ENCODE measurements at places on chromosomes 16 and 17.

GRCh38 chr17:752620-753219 lies 656 bp upstream of the GEMIN4 start:
- peak; percentile 85 for DNase-seq

DNA sequence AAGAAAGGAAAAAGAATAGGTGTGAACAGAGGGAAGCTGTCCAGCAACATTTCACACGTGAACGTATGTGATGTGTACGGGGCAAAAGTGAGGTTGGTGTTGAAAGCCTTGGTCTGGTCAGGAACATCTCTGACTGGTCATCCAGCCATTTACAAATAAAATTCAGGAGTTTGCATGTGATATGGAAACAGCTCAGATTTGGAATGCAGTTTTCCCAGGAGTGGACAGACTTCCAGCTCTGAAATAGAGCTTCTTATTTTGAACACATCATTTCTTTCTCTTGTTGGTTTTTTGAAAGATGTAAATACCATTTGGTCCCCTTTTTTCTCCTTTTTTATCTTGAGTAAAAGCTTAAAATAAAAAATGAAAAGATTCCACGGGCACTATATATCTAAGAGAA lies 566.2 kb upstream of the ZFHX3 start:
- DNase-seq, result no peak

- peak; percentile 68 for DNase-seq
These were observed 99.6 kb downstream of the SOCS1 start for GRCh38 chr16:11156401-11156800.

GRCh38 chr17:75896415-75897159 lies at the start of gene TRIM65:
TRIM65 (minus strand) TSS chr17:75896951; CDS start chr17:75896937, 14 bp downstream.
- DNase-seq, result peak; percentile 92

DNA sequence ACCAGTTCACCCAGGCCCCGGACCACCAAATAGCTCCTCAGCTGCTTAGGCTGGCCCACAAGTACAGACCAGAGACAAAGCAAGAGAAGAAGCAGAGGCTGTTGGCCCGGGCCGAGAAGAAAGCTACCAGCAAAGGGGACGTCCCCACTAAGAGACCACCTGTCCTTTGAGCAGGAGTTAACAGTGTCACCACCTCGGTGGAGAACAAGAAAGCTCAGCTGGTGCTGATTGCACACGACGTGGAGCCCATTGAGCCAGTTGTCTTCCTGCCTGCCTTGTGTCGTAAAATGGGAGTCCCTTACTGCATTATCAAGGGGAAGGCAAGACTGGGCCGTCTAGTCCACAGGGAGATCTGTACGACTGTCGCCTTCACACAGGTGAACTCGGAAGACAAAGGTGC lies 15.4 kb downstream of the FOXF1 start:
- DNase-seq, result no peak

- no peak for DNase-seq
These were observed 29.6 kb upstream of the HNF1B start for GRCh38 chr17:37774504-37774903.

GRCh38 chr16:24836836-24837235 lies 8.9 kb upstream of the SLC5A11 start:
- DNase-seq, result no peak

- no peak for DNase-seq
These were observed 154.2 kb upstream of the CDH8 start for GRCh38 chr16:62190426-62190825.

GRCh38 chr16:83714286-83714685 lies 93.5 kb upstream of the HSBP1 start:
- no peak for DNase-seq

DNA sequence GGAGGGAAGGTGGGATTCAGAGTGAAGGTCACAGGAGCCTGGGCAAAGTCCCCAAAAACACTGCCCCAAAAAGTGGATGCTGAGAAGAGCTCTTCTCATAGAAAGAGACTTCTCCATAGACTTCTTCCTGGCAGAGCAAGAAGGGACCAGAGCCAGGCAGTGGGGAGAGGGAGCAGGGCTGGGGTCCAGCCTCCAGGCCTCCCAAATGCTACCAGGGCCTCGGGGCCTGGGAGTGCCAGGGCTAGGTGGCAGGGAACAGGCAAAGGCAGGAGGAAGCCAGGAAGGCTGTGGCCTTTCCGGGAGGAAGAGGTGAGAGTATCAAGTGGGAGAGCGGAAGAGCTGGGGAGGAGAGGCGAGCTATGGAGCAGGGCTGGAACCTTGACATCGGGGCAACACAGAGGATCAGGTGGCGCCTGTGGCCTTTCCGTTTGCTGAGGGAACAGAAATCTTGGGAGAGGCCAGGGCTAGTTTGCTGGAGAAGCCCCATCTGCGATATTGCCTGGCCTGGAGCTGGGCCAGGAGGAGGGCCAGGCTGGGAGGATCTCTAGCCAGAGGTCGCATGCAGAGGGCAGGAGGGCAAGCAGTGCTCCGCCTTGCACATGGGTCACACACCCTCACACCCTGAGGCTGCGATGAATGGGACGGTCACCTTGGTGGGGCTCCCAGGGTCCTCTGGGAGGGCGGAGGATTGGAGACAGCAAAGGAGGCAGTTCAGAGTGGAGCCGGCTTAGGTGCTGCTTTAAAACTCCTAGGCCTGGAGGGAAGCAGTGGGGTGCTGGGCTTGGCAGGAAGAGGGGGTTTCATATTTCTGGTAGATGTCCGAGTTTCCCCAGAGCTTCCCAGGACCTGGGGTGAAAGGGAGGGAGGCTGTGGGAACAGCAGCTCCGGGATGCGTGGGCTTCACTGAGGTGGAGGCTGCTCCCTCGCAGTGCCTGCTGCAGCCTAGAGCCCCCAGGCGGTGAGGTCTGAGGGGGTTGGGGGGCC lies 3.4 kb downstream of the SLC16A5 start:
- no peak for DNase-seq

DNA sequence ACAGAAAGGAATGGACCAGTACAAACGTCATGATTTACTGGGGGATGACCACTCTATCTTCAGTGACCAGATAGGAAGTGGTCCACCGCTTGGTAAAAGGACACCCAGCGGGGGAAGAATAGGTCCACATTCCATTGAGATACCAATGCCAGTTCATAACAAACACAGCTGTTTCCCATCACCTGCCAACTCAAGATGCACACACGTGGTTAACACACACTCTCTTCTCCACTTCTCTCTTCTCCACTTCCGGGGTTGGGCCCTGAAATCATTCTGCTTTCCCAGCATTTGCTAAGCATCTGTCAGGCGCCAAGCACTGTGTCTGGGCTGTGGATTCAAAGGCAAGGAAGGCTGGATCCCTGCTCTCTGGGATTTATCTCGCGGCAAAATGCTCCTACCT lies 175.5 kb downstream of the SLC39A11 start:
- no peak for DNase-seq

DNA sequence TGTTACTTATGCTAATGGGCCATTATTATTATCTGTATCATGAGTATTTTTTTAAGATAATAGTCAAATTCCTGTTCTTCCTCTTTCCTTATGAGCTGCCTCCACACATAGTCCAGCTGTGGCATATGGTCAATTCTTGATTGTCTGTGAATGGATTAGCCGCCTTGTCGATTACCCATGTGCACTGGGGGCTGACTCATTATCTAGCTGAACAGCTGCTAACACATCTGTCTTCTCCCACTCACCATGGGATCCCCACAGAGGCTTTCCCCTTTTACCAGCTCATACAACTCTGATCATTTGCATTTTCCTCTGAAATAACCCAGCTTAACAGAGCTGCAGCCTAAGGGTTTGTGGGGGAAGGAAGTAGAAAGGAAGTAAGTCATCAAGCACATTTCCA lies 915.0 kb downstream of the CDH11 start:
- no peak for DNase-seq

GRCh38 chr17:82490512-82491195 lies 28.9 kb upstream of the FOXK2 start:
- no peak for DNase-seq

DNA sequence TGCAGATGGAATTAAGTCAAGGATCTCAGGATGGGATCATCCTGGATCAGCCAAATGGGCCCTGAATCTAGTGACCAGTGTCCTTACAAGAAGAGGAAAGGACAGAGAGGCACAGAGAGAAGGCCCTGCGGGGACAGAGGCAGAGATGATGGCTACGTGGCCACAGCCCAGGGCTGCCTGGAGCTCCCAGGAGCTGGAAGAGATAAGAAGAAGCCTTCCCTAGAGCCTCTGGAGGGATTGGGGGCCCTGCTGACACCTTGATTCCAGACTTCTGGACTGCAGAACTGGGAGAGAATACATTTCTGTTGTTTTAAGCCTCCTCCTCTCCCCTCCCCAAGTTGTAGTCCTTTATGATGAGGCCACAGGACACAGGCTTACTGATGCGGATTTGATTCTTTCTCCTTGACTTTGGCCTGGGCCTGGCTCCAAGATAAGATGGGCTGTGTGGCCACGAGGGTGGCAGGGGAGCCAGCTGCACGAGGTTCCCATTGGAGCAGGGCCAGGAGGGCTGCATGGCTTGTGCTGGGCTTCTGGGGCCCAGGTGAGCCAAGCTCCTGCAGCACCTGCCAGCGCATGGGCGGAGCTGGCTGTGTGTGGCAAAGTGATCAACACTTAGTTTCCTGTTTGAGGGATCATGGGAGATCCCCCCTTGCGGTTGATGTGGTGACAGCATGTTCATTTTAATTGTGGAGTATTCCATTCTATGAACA lies 146.1 kb downstream of the IRF8 start:
- DNase-seq, result no peak

- DNase-seq, result no peak
These were observed 17.4 kb upstream of the MAP3K14 start for GRCh38 chr17:45334231-45334630.

- no peak for DNase-seq
These were observed 90.5 kb downstream of the CA4 start for GRCh38 chr17:60240290-60240689.
